ENCODE measurements at places on chromosomes 5 and 9. TPM values are rescaled to one million over a fixed set of nuclear protein-coding genes. Genes with fewer than 3 reads are reported as not detected.

DNA sequence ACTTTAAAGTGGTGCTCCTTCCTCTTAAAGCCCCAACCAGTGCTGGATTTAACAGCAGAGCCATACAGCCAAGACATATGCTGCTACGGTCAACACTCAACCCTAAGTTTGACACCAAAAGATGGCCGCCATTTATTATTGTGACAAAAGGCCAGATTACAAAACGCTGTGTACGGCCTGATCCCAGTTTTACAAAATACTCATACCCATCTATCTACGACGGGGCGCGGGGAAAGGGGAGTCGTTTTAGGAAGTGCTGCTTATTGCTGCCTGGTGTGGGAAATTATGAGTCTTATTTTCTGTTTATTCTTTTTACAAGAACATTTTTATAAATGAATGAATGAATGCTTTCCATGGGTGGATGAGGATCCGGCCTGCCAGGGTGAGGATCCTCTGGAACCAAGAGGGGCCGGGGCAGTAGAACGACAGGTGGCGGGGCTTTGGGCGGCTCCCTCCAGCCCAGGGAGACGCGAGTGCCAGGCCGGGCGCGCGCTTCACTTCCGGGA is 457 bp upstream of the IDNK start:
- DNase-seq: no peak

DNA sequence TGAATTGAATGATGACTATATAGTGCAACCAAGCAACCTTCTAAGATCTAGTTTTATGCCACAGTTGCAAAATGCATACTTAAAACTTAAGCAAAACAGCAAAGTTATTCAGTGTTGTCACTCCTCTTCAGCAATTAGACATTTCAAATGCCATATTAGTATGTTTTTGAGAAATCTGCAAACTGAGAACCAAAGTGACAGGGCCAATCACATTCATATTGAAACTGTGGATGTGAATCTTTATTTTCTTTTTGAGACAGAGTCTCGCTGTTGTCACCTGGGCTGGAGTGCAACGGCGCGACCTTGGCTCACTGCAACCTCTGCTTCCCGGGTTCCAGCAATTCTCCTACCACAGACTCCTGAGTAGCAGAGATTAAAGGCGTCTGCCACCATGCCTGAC is 249.2 kb upstream of the EFNA5 start:
- DNase-seq: no peak

POLR3G gene
- 3.3 TPM for total RNA-seq

GLRA1 gene
- under 0.01 TPM for total RNA-seq

OR1J2 gene
- not detected for total RNA-seq

- no peak for DNase-seq
Measured at GRCh38 chr9:35835216-35835632, 6.2 kb downstream of the TMEM8B start.

DNA sequence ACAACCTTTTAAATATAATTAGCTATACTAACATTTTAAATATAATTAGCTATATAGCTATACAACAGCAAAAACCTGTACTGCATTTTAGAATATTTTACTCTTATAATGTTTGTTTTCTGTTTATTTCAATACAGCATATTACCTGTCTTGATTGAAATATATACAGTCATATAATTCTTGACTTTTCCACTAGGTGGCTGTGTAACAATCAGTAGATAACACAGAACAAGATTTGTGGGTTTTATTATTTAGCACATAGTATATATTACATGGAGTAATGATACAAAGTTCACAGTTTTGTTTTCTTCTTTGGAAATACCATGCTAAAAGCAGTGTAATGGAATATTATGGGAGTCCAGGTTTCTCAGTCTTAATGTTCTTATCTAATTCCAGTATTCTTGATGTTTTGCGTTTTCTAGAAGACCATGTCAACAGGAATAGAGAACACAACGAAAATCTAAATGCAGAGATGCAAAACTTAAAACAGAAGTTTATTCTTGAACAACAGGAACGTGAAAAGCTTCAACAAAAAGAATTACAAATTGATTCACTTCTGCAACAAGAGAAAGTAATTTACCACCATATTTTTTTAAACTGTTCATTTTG is 13.3 kb downstream of the HMMR start:
- no peak for DNase-seq

IFNB1 gene
- not detected for total RNA-seq

CDH9 gene
- total RNA-seq: 31.4 TPM

DNA sequence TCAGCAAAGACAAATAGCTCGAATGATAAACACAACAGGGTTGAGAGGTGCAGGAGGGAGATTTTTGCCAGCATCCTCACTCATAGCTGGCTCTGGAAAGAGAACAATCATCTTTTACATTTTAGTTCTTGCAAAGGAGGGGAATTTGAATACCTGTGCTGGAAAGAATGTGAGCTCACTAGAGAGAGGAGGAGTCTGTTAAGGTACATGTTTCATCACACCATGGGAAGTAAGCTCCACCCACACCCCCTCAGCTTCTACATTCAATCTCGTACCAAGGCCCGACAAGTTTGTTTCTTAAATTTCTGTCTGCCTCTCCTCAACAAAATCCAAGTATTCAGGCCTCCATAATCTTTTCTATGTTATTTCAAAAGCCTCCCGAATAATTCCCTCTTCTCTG is 254.6 kb downstream of the BRINP1 start:
- DNase-seq: no peak

GRCh38 chr5:171899792-171900191 is 106.6 kb downstream of the FBXW11 start:
- no peak for DNase-seq

- DNase-seq: no peak
Measured at GRCh38 chr5:160640406-160640805, 211.6 kb downstream of the ATP10B start.

GRCh38 chr5:81225463-81225862 is 7.7 kb upstream of the CKMT2 start:
- no peak for DNase-seq

LEAP2 gene
- total RNA-seq: 1.2 TPM

CAVIN4 gene
- total RNA-seq: 14.7 TPM

GRCh38 chr5:146965761-146966659 is 87.5 kb upstream of the PPP2R2B start:
- DNase-seq: peak; percentile 4

IL4 gene
- not detected for total RNA-seq

GRCh38 chr5:14492331-14492964 is 89.1 kb upstream of the OTULINL start:
- DNase-seq: no peak

DNA sequence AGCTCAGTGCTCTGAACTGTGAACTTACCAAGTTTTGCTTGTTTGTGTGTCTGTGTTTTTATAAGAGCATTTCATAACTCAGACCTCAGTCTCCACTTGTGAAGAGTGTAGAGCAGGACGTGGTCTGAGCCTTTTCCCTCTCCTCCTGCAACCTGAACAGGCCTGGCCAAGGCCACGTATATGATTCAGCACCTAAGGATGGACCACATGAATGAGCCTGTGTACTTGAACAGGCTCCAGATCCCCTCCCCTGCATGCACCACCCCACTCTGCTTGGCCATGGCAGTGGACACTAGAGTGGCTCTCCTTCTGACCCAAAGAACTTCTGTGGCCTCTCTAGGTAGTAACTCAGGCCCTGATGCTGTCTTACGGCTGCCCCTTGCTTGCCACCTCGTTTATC is 125.9 kb upstream of the FSTL4 start:
- no peak for DNase-seq

DNA sequence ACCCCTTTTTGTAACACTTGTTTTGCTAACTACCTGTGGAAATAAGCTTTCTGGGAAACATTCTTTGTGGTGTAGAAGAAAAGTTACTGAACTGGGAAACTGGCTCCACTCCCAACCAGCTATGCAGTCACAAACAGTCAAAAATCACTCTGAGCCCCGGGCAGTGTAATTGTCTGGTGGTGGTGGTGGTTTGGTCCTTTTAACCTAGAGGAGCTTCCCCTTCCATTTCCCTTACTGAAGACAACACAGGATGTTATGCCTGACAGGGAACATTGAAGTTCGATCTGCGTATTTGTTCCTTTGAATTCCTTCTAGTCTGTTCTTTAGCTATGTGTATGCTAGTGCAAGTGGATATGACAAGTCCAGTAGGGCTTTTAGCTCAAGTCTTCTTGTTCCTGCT is 56.8 kb upstream of the TBCA start:
- no peak for DNase-seq

DNA sequence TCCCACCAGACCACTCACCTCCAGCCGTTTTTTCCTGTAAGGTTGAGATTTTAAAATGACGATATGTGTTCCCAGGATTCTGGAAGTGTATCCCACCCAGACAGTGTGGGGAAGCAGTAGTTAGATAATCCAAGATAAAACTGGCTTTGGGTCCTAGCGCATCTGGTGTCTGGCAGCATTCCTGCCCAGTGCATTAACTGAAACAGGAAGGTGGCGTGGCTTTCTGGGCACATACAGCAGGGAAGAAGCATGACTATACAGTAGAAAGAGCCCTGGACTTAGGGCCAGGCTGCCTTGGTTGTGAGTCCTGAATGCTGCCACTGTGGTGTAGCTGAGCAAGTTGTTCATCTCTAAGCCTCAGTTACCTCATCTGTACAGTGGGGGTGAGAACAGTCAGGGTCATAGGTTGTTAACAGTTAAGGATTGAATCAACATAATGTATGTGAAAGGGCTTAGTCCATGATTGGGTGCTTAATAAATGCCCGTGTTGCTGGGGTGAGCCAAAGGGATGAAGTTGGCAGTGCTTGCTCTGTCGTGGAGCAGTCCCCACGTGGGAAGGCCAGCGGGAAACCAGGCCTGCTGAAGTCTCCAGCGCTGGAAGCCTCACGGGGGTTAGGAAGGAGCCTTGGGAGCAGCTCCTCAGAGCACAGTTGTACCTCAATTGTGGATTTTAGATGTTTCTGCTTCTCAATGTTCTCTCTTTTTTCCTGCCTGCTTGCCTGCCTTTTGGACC is 18.0 kb downstream of the CLTA start:
- DNase-seq: no peak

WDR31 gene
- 2.4 TPM for total RNA-seq

DNA sequence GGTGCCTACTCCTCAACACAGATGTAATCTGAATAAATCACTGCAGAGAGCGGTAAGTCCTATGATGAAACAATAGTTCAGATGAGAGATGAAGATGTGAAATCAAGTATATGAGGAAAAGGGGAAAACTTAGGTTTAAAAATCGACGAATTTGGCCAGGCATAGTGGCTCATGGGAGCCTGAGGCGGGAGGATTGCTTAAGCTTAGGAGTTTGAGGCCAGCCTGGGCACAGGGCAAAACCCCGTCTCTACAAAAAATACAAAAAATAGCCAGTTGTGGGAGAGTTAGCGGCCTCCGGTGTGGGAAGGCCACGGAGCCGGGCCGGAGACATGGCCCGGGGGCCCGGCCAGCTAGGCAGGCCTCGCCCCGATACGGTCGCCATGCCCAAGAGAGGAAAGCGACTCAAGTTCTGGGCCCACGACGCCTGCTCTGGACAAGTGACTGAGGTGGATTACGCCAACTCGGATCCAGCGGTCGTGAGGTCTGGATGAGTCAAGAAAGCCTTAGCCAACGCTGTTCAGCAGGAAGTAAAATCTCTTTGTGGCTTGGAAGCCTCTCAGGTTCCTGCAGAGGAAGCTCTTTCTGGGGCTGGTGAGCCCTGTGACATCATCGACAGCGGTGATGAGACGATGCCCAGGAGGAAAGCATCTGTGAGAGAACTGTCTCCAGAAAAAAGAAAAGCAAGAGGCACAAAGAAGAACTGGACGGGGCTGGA is 62.8 kb upstream of the SUB1 start:
- DNase-seq: no peak

DNA sequence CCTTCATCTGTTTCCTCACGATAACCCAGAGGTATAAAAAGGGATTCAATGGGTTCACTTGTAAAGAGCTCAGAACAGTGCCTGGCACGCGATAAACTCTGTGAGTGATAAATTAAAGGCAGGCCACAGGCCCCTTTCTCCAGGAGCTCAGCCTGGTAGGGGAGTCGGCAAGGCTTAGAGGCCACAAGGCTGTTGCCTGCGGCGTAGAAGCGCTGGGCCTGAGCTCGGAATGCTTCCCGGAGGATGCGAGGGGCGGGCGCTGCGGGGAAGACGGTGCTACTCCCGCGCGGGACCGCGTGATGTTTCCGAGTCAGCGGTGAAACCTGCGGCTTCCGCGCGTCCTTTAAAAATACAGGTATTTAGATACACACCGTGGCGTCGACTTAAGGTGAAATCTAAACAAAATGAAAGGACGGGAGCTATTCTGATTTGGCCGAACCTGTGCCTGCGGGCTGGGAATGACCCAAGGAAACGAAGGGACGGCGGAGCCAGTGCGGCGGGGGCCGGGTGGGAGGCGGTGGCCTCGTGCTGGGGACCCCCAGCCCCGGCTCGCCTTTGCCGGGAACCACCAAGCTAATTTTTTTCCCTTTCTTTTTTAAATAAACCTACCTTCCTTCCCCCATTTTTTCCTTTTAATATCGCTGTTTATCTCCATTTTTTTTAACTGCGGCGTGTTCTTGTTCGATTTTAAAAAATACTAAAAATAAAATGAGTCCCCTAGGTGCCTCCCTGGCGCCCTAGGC is 6.2 kb downstream of the NKX2-5 start:
- DNase-seq: no peak

TRPM3 gene
- 18.8 TPM for total RNA-seq

Measured in frontal cortex (tissue), 4 donors.